ENCODE measurements at places on chromosomes 2 and 18.

GRCh38 chr2:8176887-8177286, 505.0 kb upstream of the ID2 start:
- no peak for DNase-seq

DNA sequence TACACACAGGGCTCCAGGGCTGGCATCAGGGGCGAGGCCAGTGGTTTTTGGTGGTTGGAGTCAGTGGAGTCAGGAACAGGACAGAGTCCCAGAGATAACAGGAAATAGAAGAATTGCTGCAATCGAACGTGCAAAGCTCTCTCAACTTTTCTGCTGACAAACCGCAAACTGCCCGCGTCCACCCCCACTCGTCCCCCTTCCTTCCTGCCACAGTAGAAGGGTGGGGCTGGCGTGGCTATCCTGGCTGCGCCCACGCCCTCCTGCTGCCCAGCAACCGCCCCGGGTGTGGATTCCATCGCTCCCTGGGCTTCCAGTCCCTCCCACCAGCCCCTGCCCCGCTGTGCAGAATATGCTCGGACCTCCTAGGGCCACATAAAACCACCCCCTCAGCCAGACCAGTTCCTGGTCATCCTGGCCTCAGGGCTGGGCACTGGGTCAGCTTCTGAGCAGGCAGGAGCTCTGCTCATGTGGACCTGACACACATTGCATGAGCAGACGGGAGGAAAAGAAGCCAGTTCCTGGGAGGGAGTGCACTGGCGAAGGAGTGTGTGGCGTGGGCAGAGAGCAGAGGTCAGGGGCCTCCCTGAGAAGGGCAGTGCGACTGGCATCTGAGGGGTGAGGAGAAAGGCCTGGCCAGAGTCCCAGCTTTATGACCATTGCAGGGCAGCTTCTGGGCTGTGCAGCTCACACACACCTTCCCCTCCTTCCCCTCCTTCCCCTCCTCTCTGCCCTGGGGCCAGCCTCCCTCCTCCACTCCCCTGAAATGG, 85.4 kb upstream of the ATG16L1 start:
- peak; percentile 20 for DNase-seq

DNA sequence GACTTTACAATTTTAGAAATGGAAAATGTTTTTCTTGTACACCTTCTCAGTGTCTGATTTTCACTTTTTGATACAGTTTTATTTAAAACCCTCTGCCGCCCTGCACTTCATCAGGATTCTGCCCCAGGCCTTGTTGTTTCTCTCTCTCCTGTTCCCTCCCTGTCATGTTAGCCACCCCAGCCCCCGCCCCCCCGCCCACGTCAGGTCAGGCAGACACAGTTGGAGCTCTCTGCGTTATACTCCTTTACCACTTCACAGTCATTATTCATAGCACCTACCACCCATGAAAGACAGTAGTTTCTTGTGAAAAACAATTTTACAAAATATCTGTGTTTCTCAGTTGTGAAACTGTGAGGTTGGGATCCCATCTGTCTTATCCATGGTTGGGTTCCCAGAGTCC, 21.5 kb downstream of the ADNP2 start:
- DNase-seq, result no peak

DNA sequence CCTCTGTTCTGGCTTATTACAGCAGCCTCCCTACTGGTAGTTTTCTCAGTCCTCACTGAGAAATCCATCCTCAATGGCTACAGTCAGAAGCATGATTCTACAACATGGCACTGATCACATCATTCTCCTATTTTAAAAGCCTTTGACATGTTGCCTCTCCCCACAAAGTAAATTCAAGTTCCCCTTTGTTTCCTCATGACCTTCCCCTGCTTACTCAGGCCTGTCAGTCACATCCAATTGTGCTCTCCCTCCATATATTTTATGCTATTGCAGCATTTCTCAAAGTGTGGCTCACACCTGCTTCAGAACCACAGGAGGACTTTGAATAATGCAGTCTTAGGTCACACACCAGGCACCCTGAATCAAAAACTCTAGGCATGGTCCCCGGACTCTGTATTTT, 124.6 kb downstream of the SPOPL start:
- DNase-seq, result no peak

DNA sequence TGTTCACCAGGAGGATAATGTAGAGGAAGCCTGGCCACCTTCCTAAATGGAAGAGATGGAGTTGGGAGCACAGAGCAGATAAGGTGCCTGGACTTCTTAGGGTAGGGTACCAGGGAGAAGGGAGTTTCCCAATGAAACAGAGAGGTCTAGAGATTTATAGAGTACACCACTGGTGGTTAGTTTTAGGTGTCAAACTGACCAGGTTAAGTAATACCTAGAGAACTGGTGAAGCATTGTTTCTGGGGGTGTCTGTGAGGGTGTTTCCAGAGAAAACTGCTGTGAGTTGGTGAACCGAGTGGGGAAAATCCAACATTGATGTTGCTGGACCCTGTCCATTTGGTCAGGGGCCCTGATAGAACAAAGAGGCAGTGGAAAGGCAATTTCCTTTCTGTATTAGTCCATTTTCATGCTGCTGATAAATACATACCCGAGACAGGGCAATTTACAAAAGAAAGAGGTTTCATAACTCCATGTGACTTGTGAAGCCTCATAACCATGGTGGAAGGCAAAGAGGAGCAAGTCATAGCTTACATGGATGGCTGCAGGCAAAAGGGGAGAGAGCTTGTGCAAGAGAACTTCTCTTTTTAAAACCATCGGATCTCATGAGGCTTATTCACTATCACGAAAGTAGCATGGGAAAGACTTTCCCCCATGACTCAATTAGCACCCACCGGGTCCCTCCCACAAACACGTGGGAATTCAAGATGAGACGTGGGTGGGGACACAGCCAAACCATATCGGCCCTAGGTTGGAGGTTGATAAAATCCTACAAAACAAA, 260.8 kb downstream of the CBLN2 start:
- no peak for DNase-seq

GRCh38 chr2:237630216-237631000, 3.0 kb downstream of the LRRFIP1 start:
- no peak for DNase-seq

DNA sequence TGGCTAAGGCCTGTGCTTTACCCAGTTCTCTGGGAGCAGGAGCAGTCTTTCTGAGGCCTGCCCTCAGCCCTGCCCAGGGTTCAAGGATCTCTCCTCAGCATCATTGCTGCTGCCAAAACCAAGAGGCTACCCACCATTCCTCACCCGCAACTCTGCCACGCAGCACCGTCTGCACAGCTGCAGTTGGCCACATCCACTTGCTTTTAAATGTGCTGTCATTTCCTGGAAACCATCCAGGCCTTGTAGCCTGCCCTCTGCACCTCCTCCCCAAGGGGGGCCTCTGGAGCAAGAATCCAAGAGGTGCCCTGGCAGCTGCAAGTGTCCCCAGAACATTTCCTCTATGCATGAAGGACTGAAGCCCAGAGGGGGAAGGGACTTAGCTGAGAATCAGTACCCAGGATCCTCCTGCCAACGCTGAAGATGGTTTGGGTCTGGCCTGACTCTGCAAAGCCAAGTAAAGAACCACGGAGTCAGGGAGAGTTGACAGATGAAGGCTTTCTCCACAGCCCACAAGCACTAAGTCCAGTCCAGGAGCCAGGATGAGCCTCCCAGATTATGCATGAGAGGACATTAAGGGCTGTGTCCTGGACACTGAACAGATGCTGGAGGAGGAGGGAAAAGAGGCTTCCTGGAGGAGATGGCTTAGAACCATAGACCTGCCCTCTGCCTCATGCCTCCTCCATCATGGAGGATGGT, 14.9 kb downstream of the EMX1 start:
- no peak for DNase-seq

DNA sequence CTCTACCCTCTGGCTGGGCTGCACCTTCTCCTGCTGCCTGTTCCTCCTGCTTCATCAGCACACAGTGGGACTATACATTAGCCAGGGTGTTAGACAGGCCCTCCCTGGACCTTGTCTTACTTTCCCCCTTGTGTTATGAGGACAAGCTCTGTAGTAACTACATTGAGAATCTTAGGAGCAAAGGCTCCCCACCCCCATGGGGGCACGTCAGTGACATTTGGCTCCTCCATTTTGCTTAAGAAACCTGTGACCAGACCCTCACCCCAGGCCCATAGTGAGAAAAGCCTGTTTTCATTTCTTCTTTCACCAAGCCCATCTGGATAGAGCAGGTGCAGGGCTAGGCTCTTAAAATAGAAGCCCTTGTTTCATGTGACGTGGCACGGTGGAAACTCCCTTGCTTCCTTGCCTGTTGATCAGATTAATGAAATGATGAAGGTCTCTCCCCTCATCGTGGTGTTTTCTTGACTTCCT, 146.7 kb downstream of the RPIA start:
- no peak for DNase-seq

GRCh38 chr2:144084114-144084661, 435.7 kb downstream of the ZEB2 start:
- DNase-seq, result no peak

DNA sequence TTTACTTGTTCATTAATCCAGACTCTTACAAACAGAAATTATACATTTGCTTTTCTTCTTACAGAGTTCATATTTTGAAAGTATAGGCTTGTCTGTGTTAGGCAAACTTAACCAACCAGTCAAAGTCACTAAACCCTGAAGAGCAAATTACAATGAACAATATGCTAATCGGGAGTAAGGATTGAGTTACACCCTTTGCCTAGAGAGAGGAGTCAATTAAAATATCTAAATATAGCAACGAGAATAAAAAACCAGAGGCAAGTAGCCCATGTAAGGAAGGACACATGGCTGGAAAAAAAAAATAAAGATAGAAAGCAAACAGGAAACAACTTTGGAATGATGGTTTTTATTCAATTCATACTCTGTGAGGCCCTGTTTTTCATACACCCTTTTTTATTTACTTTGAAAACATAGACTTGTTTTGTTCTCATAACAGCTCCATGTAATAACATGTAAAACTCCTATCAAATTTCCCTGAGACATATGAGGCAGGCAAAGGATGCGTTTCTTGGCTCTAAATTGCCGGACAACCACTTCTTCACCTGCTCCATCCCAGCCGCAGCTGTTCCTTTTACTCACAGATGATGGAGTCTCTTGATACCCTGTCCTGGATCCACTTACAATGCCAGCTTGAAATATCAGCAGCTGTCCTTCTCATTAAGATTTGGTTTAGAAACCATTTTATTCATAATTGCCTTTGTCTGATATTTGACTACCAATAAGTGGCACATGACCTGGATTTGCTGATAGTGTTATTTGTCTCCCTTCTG, 767.7 kb upstream of the GCFC2 start:
- DNase-seq, result no peak

DNA sequence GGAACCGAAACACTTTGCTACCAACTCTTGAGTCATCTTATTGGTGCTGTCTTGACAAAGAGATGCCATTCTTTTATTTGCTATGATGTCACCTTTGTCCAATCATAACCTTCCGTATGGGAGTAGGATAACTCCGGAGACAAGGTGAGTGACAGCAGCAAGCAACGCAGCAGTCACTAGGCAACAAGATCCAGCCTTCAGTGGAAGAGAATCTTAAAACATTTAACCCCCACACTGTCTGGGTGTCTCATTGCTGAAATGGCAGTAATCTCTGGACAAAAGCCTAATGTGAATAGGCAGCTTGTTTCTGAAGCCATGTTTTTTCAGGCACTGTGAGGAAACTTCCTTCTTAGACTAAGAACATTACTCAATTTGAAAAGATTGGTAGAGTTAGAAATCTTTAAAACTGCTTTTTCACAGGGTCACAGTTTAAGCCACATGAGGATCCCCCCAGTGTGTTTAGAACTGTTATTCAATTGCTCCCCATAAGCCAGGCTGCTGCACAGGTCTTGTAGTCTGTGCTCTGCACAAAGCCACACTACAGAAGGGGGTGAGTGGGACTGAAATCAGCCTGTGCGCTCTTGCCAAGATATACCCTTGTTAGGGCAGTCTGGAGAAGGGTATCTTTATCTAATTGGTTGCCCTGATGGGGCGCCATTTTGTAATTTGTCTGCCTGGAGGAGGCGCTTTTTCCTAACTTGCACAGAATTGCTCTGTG, 131.5 kb upstream of the STON1 start:
- DNase-seq, result no peak

- no peak for DNase-seq
Observed at GRCh38 chr2:48250943-48251342, 279.0 kb upstream of the STON1 start.

DNA sequence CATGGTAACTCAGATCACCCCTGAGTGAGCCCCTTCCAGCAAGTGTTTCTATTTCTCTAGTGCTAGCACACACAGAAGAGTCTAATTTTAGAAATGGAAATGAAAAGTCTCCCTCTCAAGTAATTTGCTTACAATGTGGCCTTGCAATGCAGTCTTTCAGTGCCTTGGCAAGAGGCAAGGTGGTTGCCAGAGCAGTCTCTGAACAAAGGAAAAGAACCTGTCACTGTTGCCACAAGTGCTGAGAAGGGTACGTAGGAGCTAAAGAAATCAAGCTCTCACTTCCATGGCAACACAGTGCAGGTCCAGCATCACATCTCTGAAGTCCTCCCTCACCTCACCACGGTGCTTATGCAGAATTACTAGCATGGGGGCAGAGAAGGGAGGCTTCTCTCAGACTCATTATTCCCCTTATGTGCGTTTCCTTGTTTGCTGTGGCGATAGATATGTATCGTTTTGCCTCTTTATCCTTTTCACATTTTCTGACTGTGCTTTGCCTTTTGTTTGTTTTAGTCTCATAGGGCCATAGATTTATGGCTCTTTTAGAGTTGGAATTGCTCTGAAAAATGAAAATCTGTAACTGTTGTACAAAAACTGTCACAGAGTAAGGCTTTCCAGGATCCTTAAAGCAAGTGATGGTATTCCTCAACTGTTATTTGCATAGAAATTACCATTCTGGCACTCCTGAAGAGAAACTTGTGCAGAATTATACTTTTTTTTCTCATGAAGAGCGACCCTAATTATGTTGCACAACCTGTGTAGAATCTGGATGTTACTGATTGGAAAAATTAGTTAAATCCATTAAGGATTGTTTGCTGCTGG, 164.8 kb downstream of the CCDC85A start:
- no peak for DNase-seq

DNA sequence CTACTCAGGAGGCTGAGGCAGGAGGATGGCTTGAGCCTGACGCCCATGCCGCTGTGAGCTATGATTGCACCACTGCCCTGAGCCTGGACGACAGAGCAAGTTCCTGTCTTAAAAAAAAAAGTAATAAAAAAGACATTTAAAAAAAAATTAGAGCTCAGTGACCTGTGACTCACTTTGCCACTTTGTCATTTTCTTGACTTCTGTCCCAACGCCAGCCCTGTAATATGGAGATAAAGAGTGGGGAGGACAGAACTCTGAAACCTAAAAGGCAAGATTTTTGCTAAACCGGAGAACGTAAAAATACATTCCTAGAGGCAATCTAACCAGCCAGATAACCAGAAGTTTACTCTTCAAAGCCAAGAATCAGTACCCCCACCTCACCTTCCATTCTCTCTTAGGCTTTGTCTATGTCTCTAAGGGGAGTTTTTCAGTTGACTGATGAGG, 49.0 kb downstream of the PRKRA start:
- DNase-seq, result no peak

DNA sequence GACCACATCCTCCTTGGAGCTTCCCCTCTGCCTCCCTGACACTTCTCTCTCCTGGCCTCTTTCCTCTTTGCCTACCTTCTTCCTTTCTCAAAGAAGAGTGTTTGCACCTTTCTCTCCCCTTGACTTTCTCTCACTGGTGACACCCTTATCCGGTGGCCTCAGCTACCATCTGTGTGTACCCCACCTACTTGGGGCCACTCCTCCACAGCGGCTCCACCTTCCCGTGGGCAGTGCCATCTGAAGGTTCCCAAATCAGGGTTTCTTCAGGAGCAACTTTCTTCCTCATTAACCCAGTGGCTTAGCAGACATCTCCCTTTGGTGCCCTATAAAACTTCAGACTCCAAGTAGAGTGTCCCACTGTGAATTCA, 5.3 kb upstream of the NCL start:
- DNase-seq, result no peak
